ENCODE measurements at places on chromosomes 6 and 20. TPM values are rescaled to one million over a fixed set of nuclear protein-coding genes. Genes with fewer than 3 reads are reported as not detected.

The SIRT5 gene
- 13.5 TPM for total RNA-seq

The GRM4 gene
- total RNA-seq = not detected

- H3K4me3 ChIP-seq = no peak overlapping the region
- H3K4me1 ChIP-seq = peaks cover 1% of the 10 kb centered on the region
- no peak overlapping the region for H3K27ac ChIP-seq
- no peak for DNase-seq
- H3K27me3 ChIP-seq = no peaks in the 10 kb centered on the region
Measured at GRCh38 chr6:113586413-113587077, 270.6 kb upstream of the MARCKS start.

DNA sequence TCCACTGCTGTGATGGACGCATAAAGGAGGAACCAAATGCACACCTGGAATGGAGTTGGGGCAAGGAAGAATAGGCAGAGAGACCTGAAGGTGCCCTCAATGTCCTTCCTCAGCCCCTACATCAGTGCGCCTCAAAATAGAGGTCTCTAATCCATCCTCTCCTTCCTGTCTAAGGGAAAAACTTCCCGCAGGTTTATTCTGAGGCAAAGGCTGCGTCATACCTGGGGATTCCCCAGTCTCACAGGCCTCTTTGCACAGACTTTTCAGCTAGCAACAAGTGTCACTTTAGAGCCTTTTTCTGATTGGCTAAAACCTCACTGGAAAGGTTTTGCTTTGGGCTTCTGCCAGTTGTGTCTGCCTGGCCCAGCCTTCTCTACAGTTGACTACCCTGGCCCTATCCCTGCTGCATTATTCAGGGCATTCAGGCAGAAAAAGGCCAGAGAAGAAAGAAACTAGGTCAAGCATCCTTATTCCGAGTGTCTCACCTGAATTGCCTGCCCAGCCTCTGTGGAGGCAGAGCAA, 1.8 kb upstream of the HLA-DQB1 start:
- peak overlapping the region; percentile 55 for H3K27ac ChIP-seq
- H3K36me3 ChIP-seq = peaks cover 35% of the 10 kb centered on the region
- peak; percentile 89 for DNase-seq
- no peaks in the 10 kb centered on the region for H3K27me3 ChIP-seq

DNA sequence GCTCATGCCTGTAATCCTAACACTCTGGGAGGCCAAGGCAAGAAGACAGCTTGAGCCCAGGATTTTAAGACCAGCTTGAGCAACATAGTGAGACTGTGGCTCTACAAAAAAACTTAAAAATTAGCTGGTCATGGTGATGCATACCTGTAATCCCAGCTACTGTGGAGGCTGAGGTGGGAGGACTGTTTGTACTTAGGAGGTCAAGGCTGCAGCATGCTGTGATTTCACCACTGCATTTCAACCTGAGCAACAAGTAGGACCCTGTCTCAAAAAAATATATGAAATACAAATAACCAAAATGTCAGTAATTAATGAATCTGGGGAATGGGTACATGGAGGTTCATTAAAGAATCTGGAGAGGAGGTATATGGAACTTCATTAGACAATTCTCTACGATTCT, 9.9 kb downstream of the FKBP5 start:
- H3K4me3 ChIP-seq = no peak overlapping the region
- no peak overlapping the region for H3K27ac ChIP-seq
- H3K27me3 ChIP-seq = no peaks in the 10 kb centered on the region
- no peak for DNase-seq
- H3K36me3 ChIP-seq = no peaks in the 10 kb centered on the region

The ENPP1 gene
- total RNA-seq = 7.7 TPM

DNA sequence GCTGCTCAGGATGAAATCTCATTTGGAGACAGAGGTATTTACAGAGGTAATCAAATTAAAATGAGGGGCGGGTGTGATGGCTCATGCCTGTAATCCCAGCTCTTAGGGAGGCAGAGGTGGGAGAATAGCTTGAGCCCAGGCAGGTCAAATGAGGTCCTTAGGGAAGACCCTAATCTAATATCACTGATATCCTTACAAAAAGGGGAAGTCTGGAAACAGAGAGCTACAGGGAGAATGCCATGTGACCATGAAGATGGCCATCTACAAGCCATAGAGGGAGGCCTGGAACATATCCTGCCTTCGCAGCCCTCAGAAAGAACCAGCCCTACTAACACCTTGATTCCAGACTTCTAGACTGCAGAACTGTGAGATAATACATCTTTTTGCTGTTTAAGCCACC, 8.3 kb downstream of the MTCL3 start:
- H3K4me3 ChIP-seq = no peak overlapping the region
- no peak for DNase-seq
- H3K27ac ChIP-seq = no peak overlapping the region
- no peaks in the 10 kb centered on the region for H3K4me1 ChIP-seq
- peaks cover 11% of the 10 kb centered on the region for H3K36me3 ChIP-seq
- peaks cover 10% of the 10 kb centered on the region for H3K27me3 ChIP-seq

DNA sequence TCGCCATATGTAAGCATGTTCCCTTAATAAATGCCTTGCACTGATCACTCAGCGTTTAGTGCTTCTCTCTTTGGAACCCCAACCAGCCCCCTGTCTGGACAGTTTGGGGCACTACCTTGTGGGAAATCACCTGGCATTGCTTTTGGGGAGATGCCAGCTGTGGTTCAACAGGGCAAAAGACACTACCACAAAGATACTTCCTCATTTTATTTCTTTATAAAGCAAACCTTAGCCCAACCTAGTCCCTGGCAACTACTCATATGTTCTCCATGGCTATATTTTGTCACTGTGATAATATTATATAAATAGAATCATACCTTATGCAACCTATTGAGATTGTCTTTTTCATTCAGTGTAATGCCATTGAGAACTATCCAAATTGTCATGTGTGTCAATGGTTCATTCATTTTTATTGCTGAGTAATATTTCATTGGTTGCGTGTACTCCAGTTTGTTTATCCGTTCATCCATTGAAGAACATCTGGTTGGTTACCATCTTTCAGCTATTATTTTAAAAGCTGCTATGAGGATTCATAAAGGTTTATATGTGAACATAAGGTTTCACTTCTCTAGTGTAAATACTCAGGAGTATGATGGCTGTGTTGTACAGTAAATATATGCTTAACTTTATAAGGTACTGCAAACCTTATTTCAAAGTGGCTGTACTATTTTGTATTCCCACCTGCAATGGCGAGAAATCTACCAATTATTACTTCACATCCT, 114.8 kb downstream of the MOXD1 start:
- H3K4me1 ChIP-seq = peaks cover 17% of the 10 kb centered on the region
- no peak for DNase-seq
- H3K36me3 ChIP-seq = no peaks in the 10 kb centered on the region
- no peak overlapping the region for H3K27ac ChIP-seq

- no peak overlapping the region for H3K4me3 ChIP-seq
- no peak for DNase-seq
- no peak overlapping the region for H3K27ac ChIP-seq
- H3K36me3 ChIP-seq = no peaks in the 10 kb centered on the region
Measured at GRCh38 chr6:129890164-129890563, 29.0 kb upstream of the TMEM244 start.

DNA sequence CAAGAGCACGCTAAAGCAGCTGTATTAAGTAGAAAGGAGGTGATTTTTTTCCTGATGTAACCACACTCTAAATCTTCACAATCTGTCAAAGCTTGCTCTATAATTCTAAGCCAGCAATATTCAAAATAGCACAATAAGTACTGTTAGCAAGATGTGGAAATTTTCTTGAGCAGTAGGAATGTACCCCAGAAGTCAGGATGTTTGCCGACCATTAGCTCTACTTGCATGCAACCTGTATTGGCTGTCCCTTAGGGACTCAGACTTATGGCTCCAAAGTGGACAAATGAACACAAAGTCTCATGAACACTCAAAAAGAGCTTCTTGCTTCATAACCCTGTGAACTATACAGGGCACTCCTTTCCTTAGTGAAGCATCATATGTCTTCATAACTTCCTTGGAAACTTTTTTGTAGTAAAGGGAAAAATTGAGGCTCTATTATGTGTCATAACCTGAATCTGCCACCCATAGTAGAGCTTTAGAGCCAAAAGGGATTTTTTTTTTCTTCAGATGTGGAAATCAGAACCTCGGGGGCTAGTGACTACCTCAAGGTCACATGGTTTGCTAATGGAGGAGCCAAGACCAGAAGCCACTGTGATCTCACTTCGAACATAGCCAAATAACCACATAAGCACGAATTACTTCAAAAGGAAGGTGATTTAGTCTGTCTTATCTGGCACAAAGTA, 54.5 kb downstream of the ADGRG6 start:
- no peaks in the 10 kb centered on the region for H3K36me3 ChIP-seq
- no peak overlapping the region for H3K4me3 ChIP-seq
- no peak for DNase-seq
- no peaks in the 10 kb centered on the region for H3K27me3 ChIP-seq
- H3K27ac ChIP-seq = no peak overlapping the region

The HLA-DPA1 gene
- total RNA-seq = 29.2 TPM
